Effector memory CD4-positive, alpha-beta T cell (primary cell): ENCODE measurements at places on chromosomes 6 and 20.
A peak's percentile ranks its signal among the peaks of the same experiment; 100 is the strongest.

- no peak overlapping the region for H3K27ac ChIP-seq
- peaks cover 28% of the 10 kb centered on the region for H3K4me1 ChIP-seq
- no peak for DNase-seq
- no peaks in the 10 kb centered on the region for H3K27me3 ChIP-seq
- no peaks in the 10 kb centered on the region for H3K36me3 ChIP-seq
These were observed 91.7 kb downstream of the PRDM1 start for GRCh38 chr6:106177786-106178185.

DNA sequence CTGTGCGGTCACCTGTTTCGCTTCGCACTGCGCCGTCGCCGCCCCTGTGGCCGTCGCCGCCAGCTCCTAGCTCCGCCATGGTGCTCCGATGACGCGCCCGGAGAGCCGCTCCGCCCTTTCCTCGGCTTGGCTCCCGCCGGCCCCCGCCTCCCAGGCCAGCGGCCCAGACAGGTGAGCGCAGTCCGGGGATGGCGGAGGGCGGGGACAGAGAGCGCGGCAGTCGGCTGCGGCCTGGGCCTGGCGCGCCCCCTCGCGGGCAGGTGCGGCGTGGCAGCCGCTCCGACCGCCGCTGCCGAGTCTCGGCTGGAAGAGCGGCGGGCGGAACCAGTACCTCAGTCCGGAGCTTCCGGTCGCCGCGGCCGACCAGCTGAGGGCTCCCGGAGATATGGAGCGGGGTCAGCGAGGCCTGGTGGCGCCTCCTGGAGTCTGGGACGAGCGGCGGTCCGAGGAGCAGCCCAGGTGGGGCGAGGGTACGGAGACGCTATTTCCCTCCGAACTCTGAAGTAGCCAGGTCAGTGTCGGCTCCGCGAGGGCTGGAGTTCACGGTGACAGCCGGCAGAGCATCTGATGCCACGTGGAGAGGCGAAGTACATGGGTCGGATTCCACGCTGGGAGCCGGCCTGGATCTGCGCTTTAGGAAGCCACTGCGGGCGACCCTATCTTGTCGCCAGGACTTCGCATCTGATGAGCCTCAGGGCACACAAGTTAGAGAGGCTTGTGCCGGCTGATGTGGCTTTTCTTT is at the start of gene MAP7:
Gene MAP7 (minus strand): TSS at position 93 of the 742 bp plus-strand sequence. CDS start 14 bp downstream, at position 79.
- peak within 1 kb of the TSS; percentile 64 for H3K4me3 ChIP-seq
- H3K27ac ChIP-seq = no peak within 1 kb of the TSS
- peak; percentile 57 for DNase-seq
- peaks cover 20% of the 10 kb centered on the region for H3K27me3 ChIP-seq

DNA sequence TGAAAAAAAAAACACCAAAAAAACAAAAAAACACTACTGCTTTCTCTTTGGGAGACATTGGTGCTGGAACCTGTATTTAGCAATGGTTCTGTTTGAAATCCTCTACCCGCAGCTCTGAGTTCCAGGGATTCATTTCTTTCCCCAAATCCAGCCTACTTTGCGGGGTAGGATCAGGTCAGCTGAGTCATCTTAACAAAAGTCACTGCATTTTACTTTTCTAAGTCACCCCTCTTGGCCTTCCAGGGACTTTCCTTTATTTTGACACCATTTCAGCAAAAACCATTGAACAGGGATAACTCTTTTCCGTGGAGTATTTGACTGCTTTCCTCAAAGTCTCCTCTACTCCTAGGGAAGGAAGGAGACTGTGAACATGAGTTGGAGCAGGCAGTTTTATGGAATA is 837.6 kb downstream of the MAFB start:
- no peaks in the 10 kb centered on the region for H3K4me1 ChIP-seq
- H3K4me3 ChIP-seq = no peak overlapping the region
- DNase-seq = no peak
- H3K36me3 ChIP-seq = no peaks in the 10 kb centered on the region
- H3K27ac ChIP-seq = no peak overlapping the region

DNA sequence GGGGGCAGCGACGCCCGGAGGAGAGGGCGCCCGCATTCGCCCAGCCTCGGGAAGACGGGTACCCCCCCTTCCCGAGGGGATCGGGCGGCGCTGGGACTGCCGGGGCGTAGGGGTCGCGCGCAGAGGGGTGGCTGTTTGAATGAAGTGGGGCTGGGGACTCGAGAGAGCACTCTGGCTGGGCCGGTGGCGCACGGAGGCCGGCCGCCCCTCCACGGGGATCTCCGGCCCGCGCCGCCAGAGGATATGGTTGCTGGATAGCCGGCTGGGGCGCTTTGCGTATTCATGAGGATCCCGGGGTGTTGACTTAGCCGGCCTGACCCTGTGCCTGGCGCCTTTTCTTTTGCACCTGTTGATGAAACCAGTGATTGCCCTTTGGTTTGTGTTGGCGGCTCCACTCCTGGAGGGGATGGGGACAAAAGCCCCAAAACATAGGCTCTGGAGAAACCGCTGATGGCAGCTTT is 469 bp downstream of the SYNJ2 start:
- no peak for DNase-seq
- H3K4me3 ChIP-seq = peak overlapping the region; percentile 97
- peaks cover 27% of the 10 kb centered on the region for H3K4me1 ChIP-seq
- peak overlapping the region; percentile 73 for H3K27ac ChIP-seq

- no peaks in the 10 kb centered on the region for H3K4me1 ChIP-seq
- no peak overlapping the region for H3K27ac ChIP-seq
- H3K27me3 ChIP-seq = no peaks in the 10 kb centered on the region
- H3K4me3 ChIP-seq = no peak overlapping the region
These were observed 260.7 kb downstream of the ALDH8A1 start for GRCh38 chr6:134689177-134689576.

DNA sequence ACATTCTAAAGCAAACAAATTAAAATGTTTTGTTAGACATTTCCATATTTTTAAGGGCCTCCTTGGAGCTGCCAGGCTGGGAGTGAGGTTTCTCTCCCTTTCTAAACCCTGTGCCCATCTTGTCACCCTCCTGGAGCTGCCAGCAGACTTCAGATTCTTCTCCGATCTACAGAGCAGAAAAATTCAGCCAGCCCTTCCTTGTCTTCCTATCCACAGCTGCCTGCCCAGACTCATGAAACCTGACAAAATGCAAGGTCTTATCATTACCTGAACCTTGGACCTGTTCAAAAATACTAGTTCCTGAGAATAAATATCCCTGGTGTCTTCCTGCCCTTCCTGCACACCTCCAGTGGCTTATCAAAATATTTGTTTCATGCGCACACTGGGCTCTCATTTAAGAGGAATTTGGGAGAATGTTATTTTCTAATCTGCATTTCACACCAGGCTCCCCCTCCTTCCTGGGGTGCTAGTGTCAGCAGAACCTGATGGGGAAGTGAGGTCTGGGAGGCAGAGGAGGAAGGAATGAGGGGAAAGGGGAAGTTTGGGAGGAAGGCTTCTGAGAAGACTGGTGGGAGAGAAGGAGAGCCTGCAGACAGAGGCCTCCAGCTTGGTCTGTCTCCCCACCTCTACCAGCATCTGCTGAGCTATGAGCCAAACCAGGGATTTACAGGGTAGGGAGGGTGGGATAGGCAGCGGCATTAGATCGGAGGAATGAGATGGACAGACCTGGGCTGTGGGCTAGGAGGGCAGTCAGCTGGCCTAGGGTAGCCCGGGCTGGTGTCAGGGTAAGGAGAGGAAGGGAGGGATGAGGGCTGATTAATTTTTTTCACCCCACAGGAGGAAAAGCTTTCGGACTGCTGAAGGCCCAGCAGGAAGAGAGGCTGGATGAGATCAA is at the start of gene AIF1:
Gene AIF1 (plus strand): TSS at position 551 of the 895 bp plus-strand sequence. CDS start 96 bp downstream, at position 647.
- no peak within 1 kb of the TSS for H3K4me3 ChIP-seq
- H3K27ac ChIP-seq = no peak within 1 kb of the TSS
- no peaks in the 10 kb centered on the region for H3K4me1 ChIP-seq
- DNase-seq = no peak
- H3K36me3 ChIP-seq = no peaks in the 10 kb centered on the region

- no peak for DNase-seq
- no peaks in the 10 kb centered on the region for H3K36me3 ChIP-seq
- no peaks in the 10 kb centered on the region for H3K4me1 ChIP-seq
- no peak overlapping the region for H3K27ac ChIP-seq
- no peak overlapping the region for H3K4me3 ChIP-seq
- no peaks in the 10 kb centered on the region for H3K27me3 ChIP-seq
These were observed 13.2 kb downstream of the HDGFL1 start for GRCh38 chr6:22582417-22583205.

GRCh38 chr6:87572021-87572420 is 17.8 kb downstream of the RARS2 start:
- peaks cover 5% of the 10 kb centered on the region for H3K36me3 ChIP-seq
- H3K4me1 ChIP-seq = peaks cover 20% of the 10 kb centered on the region
- no peaks in the 10 kb centered on the region for H3K27me3 ChIP-seq

GRCh38 chr6:22612236-22612635 is 42.9 kb downstream of the HDGFL1 start:
- DNase-seq = no peak
- H3K4me3 ChIP-seq = no peak overlapping the region
- H3K27me3 ChIP-seq = no peaks in the 10 kb centered on the region
- no peaks in the 10 kb centered on the region for H3K36me3 ChIP-seq
- H3K27ac ChIP-seq = no peak overlapping the region
- no peaks in the 10 kb centered on the region for H3K4me1 ChIP-seq

DNA sequence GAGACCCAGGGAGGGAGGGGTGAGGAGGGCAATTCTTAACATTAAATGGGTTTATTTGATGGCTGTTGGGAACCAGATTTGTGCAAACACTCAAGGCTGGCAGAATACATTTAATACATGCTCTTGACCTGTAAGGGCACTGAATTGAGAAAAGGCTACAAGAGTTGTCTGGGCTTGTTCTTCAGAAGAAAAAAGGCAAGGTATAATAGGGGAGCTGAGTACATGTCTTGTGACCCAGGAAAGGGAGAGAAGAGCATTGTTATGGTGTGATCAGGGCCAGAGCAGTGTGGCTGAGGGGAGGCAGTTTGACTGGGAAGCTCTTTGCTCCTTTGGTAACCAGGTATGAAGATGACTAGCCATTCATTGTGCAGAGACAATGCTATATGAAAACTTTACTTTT is 18.9 kb downstream of the KLHL31 start:
- no peaks in the 10 kb centered on the region for H3K36me3 ChIP-seq
- no peak overlapping the region for H3K27ac ChIP-seq
- no peaks in the 10 kb centered on the region for H3K27me3 ChIP-seq
- H3K4me1 ChIP-seq = peaks cover 8% of the 10 kb centered on the region

DNA sequence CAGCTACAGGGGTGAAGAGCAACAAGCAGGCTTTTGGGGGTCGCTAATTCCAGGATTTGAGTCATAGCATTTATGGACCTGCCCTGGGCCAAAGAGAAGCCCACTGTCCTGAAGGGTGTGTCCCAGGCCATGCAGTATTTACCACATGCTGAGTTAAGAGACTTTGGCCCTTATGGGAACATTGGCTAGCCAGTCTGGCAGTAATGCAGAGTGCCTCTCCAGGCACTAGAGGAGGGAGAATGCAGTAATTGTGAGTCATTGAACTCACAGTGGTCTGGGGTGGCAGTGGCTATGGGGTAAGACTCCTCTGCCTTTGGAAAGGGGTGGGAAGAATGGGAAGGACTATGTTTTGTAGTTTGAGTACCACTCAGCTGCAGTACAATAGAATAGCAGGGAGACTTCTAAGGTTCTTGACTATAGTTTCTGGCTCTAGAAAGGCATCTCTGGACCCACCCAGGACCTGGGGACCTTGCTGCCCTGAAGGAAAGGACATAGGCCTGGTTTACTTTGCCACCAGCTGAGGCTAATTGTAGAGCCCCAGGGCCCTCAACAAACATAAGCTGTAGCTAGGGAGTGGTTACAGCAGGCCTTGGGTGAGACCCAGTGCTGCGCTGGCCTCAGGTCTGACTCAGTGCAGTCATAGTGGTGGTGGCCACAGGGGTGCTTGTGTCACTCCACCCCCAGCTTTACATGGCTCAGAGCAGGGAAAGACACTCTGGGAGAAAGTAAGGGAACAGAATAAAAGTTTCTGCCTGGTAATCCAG is 520.9 kb downstream of the HTR1B start:
- H3K36me3 ChIP-seq = no peaks in the 10 kb centered on the region
- no peaks in the 10 kb centered on the region for H3K27me3 ChIP-seq
- no peak for DNase-seq
- no peak overlapping the region for H3K27ac ChIP-seq

DNA sequence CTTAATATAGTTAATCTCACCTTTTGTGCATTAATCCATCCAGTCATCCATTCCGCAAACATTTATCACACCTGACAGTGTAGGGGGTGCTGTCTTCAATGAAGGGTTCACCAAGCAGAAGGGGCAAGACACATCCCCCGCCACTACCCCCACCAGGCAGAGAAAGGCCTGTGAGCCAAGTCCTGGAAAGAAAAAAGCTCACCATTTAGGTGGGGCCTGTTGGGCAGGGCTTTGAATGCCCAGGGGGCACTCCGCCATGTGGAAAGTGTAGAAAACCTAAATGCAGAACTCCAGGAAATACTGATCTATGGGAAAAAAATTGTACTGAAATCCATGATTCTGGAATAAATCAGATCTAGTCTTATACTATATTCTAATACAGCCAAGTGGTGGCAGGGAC is 4.8 kb upstream of the STX16 start:
- no peak for DNase-seq
- H3K36me3 ChIP-seq = no peaks in the 10 kb centered on the region
- H3K4me1 ChIP-seq = peaks cover 4% of the 10 kb centered on the region
- no peaks in the 10 kb centered on the region for H3K27me3 ChIP-seq
- no peak overlapping the region for H3K4me3 ChIP-seq

DNA sequence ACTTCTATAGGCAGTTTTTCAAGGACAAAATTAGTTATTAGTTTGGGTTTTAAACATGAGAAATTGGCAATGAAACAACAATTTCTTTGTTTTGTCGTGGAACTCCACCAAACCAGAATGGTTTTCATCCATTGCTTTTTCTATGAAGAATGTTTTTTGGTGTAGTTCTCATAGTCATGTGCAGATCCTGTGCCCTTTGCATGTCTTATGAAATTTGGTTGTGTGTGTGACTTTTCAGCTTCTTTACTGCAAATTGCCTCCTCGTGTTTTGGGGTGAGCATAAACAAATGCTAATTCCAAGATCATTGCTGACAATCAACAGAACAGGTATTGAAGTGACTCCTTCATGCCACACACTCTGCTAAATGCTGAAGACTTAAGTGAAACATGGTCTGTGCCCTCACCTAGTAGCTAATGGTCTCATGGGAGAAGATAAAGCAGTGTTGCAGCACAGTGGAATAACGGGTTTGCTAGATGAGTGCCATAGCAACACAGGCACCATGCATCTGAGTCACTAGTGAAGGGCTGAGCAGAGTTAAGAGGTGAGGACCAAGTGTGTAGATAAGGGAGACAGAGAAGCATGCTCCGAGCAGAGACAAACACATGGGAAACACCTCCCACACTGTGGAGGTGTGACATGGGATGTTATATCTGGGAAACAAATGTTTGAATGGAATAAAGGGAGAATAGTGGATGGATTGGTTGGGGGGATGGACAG is 120.0 kb downstream of the SLC16A10 start:
- H3K4me3 ChIP-seq = no peak overlapping the region
- no peak overlapping the region for H3K27ac ChIP-seq
- no peaks in the 10 kb centered on the region for H3K4me1 ChIP-seq
